Chondrocyte (in vitro differentiated cells): ENCODE measurements at places on chromosomes 7 and 10. TPM values are rescaled to one million over a fixed set of nuclear protein-coding genes. Genes with fewer than 3 reads are reported as not detected.

Gene INHBA
- total RNA-seq: 581 to 610 TPM (median 601 TPM) in 3 replicates

Gene HOXA2
- 8.3 to 10.2 TPM in 2 of 3 replicates, not detected in the other for total RNA-seq

Gene FKBP14
- total RNA-seq: 72.1 to 103 TPM (median 74.7 TPM) in 3 replicates

Gene PAX4
- not detected in 3 replicates for total RNA-seq

Gene TDRD1
- total RNA-seq: not detected in 3 replicates

Gene AKR1B15
- total RNA-seq: not detected in 3 replicates

Gene SH2D4B
- total RNA-seq: 0.07 TPM in 1 of 3 replicates, not detected in the others

DNA sequence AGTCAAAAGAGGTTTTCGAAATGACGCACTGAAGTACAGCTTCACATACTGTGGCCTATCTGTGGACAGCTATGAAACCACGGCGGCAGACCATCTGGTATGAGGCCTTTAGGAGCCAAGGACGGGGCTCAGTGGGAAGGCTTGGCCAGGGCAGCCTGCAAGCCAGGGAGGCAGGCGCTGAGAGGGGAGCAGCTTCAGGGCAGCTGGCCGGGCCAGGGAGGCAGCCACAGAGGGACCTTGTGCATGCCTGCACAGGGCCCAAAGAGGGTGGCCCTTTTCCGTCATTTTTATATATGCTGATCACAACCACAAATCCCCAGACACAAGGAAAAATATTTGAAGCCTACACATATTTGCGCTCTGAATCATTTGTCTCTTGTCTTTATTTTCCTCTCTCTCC is 13.5 kb downstream of the CALD1 start:
- DNase-seq: no peak

GRCh38 chr7:99837649-99838361 is 10.0 kb downstream of the CYP3A43 start:
- DNase-seq: no peak

- no peak for DNase-seq
These were observed 134.4 kb upstream of the UNC5B start for GRCh38 chr10:71077796-71078453.

GRCh38 chr10:112950714-112951358 is 789 bp downstream of the TCF7L2 start:
- no peak for DNase-seq

- DNase-seq: no peak
These were observed 712.8 kb downstream of the PARD3 start for GRCh38 chr10:34102237-34102673.

GRCh38 chr10:29240986-29241660 is 47.7 kb upstream of the LYZL1 start:
- no peak for DNase-seq

DNA sequence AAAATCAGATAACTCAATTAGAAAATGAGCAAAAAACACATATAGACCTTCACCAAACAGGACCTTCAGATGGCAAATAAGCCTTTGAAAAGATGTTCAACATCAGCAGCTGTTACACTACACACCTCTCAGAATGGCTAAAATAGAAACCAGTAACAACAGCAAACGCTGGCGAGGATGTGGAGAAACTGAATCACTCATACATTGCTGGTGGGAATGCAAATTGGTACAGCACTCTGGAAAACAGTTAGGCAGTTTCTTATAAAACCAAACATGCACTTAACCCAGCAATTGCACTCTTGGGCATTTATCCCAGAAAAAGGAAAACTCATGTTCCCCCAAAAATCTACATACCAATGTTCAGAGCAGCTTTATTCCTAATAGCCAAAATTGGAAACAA is 37.7 kb upstream of the SMARCD3 start:
- DNase-seq: no peak

GRCh38 chr7:80771523-80771922 is 133.1 kb downstream of the CD36 start:
- DNase-seq: no peak

- no peak for DNase-seq
These were observed 86.1 kb upstream of the DNAJB6 start for GRCh38 chr7:157250605-157251228.

DNA sequence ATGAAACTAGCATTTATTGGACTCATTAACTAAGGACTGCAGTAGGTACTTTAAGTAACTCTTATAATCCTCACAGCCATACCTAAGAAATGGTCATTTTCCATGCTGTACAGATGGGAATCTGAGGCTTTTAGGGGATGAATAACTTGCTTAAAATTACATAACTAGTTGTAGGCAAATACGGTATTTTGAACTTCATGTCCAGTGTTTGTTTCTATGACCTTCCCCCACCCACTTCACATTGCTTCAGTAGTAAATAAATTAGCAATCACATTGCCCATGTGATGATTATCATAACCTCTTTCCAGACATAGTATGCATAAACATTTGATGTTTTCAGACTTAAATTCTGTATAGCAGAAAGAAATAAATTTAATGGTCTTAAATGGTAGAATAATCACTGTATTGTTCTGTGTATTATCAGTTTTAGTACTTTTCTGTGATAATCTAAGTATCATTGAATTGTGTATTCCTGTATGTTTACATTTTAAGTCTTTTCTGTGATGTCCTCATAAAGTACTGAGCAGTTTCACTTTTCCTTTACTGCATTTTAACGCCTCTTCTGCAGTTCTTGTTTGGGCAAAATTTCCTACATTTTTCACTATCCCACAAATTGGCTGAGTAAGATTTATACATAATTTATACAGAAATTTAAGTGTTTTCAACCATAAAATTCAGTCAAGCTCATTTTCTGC is 48.3 kb downstream of the ANKIB1 start:
- no peak for DNase-seq

GRCh38 chr10:5549462-5550249 is 24.9 kb downstream of the CALML3 start:
- peak; percentile 11 for DNase-seq

GRCh38 chr10:97215619-97216260 is 30.0 kb upstream of the SLIT1 start:
- DNase-seq: no peak

DNA sequence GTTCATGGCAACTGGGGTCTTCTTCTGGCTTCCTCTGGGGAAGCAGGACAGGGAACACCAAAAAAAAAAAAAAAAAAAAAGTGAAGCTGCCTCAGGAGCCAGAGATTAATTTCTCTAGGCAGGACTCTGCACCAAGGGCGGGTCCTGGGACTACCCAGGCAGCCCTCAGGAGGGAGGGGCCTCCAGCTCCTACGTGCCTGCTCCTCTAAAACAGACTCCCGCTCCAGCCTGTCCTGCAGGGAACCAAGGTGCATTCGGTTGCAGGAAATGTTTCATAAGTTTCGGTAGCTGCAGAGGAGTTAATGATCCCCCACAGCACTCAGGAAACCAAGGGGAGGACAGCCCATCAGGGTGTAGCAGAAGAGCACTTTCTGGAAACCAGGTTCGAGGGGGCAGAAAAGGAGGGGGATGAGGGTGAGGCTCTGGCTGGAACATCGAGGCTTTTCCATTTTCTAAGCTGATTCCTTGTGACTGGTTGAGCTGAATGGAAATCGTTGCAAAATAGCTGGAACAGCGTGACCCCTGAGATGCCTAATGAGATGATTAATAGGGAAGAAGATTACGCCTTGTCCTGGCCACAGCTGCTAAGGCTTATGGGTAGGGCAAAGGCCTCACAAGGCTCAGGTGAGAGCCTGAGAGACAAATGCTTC is 84.2 kb downstream of the STRA8 start:
- DNase-seq: no peak

DNA sequence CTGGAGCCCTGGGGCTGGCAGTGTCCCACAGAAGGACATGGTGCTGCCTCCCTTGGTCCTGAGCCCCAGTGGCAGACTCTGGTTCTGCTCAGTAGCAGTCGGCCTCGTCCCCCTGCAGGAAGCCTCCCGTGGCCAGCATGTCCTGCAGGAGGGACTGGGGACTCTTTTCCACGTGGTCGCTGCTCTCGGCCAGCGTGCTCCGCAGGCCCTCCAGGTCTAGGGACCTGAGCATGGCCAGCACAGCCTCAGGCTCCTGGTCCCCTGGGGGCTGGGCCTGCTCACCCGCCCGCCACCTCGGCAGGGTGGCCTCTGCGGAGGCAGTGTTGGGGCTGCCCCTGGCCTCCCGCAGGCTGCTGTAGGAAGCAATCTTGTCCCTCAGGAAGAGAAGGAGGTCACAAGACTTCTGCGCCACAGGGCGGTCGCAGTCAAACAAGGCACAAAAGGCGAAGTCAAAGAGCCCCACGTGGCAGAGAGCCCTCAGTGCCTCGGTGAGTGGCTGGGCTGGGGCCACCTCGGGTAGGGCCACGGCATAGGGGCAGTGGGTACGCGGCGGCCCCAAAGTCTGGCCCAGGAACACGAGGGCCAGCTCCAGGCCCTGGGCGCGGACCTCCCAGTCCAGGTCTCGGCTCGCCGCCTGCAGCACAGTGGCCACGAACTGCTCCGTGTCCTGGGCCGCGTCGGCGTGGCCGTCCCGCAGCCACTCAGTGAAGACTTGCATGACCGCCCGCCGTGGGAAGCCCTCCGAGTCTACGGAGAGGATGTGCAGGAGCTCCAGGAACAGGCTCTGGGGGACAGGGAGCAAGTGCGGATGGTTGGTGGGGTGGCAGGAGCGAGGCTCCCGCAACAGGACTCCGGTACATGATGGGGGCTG is 17.1 kb downstream of the BRAT1 start:
- peak; percentile 93 for DNase-seq

- DNase-seq: no peak
These were observed 41.1 kb downstream of the C10orf120 start for GRCh38 chr10:122658356-122659049.

DNA sequence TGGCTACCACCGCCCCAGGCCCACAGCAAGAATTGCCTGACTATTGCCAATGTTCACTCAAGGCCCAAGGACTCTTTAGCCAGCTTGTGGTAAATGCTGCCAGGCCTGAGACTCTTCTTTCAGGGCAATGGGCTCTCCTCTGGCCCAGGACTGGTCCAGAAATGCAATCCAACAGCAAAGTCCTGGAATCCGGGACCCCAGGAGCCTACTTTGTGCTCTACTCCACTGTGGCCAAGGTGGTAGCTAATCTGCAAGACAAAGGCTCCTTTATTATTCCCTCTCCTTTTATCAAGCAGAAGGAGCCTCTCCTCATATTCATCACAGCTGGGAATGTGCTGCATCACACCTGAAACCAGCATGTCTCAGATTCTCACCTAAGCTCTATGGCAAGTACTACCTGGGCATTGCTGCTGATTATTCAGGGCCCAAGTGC is 107.6 kb upstream of the PRSS58 start:
- no peak for DNase-seq

GRCh38 chr10:15353471-15354017 is 17.5 kb downstream of the FAM171A1 start:
- DNase-seq: no peak

- no peak for DNase-seq
These were observed 2.9 kb downstream of the ELMO1 start for GRCh38 chr7:37445790-37446189.

GRCh38 chr7:34497153-34497777 is 160.8 kb upstream of the NPSR1 start:
- no peak for DNase-seq

GRCh38 chr7:2639181-2639681 is 7.4 kb downstream of the TTYH3 start:
- DNase-seq: no peak
